ENCODE measurements at places on chromosomes 6 and 20.

GRCh38 chr20:19807946-19808330 lies 49.9 kb downstream of the RIN2 start:
- DNase-seq = no peak

- DNase-seq = no peak
These were observed 266.8 kb upstream of the RIN2 start for GRCh38 chr20:19491241-19491640.

DNA sequence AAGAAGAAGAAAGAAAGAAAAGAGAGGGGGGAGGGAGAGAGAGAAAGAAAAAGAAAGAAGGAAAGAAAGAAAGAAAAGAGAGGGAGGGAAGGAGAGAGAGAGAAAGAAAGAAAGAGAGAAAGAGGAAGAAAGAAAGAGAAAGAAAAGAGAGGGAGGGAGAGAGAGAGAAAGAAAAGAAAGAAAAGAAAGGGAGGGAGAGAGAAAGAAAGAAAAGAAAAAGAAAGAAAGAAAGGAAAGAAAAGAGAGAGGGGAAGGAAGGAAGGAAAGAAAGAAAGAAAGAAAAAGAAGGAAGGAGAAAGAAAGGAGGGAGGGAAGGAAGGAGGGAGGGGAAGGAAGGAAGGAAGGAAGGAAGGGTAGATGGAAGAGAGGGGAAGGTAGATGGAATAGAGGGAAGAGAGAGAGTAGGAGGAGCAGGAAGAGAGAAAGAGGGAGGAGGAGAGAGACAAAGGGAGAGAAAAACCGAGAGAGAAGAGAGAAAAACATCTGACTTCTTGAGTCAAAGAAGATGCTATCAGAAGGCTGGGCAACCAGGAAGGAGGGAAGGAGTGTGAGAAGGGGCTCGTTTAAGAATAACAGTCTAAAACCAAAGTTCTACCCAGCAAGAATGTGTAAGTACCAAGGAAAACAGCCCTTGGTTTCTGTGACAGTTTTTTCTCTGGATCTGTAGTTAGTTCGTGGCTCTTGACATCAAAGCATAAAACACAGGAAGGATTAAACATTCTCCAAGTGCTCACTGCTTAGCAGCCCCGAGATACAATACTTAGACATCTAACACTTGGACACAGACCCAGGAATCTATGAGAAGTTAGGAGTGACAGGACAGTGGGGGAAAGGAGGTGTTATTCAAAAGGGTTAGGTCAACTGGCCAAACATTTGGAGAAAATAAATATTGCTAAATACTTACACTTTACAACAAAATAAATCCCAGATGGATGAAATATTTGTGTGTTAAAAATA lies 131.9 kb upstream of the STMND1 start:
- DNase-seq = no peak

GRCh38 chr20:1718604-1719384 lies 61.2 kb upstream of the SIRPG start:
- DNase-seq = no peak

GRCh38 chr20:38730989-38731737 lies 6.9 kb downstream of the SLC32A1 start:
- DNase-seq = peak; percentile 78

DNA sequence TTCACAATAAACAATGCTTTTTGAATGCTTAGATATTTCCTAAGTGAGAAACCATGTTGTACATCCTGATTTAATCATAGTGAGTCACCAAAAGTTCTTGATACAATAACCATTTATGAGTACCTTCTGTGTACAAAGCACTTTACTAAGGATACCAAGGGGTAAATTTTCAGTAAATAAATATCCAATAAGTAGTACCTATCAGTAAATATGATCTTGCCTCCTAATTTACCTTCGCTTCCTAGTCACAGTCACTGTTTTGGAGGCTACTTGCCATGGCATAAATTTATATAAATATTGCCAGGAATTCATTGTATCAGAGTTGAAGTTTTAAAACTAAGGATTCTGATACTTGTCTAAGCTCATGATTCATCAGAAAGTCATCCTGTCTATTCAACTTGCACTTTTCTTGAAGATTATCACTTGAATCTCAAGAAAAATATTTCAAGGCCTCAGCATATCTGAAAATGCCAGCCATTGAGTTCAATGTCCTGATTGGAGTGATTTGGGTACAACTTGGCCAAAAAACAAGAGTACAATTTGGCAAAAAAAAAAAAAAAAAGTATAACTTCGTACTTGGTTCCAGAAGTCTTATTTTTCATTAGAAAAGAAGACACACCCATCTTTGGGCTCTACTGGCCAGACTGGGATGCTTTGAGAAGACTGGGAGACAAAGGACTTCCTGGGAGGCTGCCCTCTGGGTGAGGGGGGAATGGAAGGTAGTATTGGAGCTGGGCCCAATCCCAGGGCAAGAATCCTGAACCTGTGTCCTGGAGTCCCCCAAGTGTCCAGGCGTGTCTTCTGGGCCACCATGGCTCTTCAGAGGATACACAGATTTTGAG lies 32.8 kb downstream of the RAB22A start:
- DNase-seq = no peak

DNA sequence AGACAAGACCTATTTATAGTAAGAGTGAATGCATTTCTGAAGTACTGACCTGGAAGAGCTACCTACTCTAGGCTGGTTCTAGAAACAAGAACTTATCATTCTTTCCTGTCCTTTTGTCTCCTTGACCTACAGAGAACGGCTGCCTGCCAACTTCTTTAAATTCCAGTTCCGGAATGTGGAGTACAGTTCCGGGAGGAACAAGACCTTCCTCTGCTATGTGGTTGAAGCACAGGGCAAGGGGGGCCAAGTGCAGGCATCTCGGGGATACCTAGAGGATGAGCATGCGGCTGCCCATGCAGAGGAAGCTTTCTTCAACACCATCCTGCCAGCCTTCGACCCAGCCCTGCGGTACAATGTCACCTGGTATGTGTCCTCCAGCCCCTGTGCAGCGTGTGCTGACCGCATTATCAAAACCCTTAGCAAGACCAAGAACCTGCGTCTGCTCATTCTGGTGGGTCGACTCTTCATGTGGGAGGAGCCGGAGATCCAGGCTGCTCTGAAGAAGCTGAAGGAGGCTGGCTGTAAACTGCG lies 8.3 kb downstream of the APOBEC2 start:
- no peak for DNase-seq

DNA sequence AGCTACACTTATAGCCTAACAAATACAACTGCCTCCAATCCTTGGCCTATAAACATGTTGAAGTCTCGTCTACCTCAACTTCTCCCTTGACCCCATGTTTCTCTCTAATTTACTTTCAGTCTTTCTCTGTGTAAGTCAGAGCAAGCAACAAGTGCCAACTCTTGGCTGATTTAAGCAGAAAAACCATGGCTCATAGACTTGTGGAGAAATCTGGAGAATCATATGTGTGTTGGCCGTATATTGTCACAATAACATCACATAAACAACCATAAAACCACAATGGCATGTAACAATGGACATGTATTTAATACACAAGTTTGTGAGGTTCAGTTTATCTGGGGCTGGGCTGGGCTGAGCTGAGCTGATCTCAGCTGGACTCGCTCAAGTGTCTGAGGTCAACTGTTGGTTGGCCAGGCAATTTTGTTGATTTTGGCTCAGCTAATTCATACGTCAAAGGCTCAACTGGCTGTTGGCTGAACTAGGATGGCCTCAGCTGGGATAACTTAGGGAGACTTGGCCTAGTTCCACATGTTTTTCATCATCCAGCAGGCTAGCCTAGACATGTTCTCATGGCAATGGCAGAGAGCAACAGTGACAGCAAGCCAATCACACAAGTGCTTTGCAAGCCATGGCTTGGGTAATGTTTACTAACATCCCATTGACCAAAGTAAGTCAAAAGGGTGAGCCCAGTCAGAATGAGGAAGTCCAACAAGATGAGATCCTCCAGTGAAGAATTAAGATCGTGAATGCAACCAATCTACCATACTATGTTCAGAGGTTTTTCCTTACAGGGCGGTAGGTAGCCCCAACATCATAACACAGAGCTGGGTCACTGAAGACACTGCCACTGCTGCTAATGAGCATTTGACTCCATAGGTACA lies 12.9 kb upstream of the TBC1D22B start:
- DNase-seq = no peak

GRCh38 chr20:1273366-1273765 lies 7.3 kb downstream of the SNPH start:
- DNase-seq = no peak

DNA sequence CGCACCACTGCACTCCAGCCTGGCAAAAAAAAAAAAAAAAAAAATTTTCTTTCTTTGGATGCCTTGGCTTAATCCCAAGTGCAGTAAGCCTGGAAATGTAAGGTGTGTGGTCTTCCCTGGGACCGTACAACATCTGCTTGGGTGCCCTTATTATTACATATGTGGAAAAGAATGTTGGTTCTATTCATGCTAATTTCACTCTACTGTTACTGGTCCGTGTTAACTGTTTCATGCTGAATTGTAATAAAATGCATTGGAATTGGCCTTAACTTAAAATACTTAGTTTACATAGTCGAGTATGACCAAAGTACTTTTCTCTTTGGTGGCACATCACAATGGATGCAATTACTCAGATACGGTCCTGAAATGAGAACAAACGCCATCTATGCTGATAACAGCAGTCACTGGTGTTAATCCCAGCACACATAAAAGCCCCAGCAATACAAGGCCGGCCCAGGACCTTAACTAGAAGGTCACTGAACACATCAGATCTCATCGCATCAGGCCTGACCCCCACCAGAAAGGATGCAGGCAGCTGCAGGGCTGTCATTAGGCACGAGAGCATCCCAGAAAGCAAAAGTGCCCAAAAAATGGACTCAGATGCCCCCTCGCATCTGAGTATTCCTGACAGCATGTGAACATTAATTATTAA lies 1.2 kb downstream of the SERPINB6 start:
- no peak for DNase-seq

GRCh38 chr6:75893776-75894152 lies 144.7 kb downstream of the MYO6 start:
- DNase-seq = no peak

DNA sequence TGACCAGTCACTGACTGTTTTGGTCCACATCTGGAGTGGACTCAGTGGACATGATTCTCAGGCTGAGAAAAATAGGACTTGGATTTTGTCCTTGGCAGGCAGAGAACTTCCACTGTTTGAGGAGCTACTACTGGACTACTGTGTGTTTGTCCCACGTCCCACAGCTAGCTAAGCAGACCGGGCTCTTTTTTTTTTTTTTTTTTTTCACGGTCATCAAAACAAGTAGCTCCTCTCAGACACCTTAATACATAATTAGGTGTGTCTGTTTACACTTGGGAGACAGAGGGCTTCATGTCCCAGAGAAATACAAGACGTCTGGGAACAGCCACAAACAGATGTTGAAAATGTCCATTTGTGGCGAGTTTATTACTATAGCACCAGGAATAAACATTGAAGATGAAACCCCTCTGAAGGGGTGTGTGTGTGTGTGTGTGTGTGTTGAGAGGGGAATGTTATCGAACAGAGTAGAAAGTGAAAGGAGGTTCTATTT lies 155.0 kb upstream of the SUPT3H start:
- DNase-seq = no peak

DNA sequence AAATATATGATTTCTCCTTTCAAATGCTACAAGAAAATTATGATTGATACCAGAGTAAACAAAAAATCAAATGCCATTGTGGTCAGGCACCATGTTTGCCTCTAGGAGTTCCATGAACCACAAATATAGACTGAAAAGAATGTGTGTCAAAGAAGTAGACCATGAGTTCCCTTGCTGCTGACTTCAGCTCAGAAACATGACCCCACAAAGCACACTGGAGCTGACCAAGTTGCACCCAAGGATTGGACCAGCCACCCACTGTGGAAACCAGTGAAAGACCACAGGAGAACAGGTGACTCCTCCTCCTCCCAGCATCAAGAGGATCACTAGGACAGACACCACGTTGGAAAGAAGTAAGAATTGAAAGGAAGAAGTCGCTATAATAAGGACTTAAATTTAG lies 90.8 kb upstream of the TENT5A start:
- DNase-seq = no peak

GRCh38 chr6:29813809-29814208 lies 13.8 kb upstream of the HLA-G start:
- no peak for DNase-seq

GRCh38 chr6:156427345-156427744 lies 349.8 kb upstream of the ARID1B start:
- DNase-seq = no peak

GRCh38 chr20:32429343-32429742 lies 71.2 kb downstream of the ASXL1 start:
- DNase-seq = no peak

GRCh38 chr6:165636402-165637048 lies 26.5 kb downstream of the PDE10A start:
- DNase-seq = no peak

DNA sequence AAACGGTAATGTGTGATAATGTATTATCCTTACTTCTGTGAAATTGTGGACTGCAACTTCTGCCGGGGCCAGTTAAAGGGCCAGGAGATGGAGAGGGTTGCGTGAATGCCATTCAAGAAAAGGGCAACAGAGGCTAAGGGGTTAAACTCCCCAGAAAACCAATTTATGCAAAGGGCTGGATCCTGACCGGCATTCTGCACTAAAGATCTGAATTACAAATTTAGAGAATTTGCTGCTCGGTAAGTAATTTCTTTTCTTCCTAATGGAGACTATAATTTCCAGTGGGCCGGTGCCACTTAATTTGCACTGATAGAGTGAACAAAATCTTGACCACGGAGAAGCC lies 130.1 kb downstream of the BCAS1 start:
- no peak for DNase-seq

- no peak for DNase-seq
These were observed 38.2 kb downstream of the ELMO2 start for GRCh38 chr20:46367967-46368901.

DNA sequence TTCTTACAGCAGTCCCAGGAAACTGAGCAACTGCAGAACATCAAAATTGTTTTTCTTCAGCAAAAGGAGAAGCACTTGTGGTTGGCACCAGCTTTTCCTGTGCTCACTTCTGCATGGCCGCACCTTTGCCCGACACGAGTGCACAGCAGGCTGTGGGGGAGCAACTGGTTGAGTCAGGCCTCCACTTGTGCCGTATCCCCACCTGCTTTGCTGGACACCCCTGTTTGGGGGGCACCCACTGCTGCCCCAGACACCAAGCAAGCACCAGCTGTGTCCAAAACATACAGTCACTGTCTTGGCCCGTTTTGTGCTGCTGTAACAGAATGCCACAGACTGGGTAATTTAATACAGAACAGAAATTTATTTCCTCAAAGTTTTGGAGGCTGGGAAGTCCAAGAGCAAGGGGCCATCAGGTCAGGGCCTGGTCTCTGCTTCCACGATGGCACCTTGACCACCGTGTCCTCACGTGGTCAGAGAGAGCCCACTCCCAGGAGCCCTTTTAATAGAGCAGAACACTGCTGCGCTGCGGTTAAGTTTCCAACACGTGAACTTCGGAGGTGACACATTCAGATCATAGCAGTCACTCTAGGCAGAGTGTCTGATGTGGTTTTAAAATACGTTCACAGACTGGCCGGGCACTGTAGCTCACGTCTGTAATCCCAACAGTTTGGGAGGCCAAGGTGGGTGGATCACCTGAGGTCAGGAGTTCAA lies 8.7 kb upstream of the GMEB2 start:
- peak; percentile 83 for DNase-seq

DNA sequence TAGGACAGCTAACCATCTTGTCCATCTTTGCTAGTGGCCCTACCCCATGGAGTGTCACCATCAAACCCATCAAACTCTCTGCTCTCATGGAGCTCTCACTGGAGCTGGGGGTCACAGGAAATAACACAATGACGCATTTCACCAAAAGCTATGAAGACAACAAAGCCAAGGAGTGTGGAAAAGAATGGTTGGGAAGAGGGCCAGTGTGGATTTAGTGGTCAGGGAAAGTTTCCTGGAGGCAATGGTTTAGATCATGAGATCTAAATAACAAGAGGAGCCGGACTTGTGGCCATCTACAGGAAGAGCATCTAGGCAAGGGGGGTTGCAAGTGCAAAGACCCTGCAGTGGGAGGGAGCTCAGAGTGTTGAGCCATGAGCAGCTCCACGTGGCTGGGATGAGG lies 189.5 kb downstream of the BMP7 start:
- no peak for DNase-seq

Data from stimulated activated CD4-positive, alpha-beta T cell treated with anti-CD3 and anti-CD28 coated beads, Interleukin-1b, Interleukin-23, amount 100 ng/mL, for 48 hours (primary cell).